ENCODE measurements at places on chromosomes 2 and 18.

- no peak for DNase-seq
Measured at GRCh38 chr2:239375278-239376061, 25.4 kb downstream of the HDAC4 start.

DNA sequence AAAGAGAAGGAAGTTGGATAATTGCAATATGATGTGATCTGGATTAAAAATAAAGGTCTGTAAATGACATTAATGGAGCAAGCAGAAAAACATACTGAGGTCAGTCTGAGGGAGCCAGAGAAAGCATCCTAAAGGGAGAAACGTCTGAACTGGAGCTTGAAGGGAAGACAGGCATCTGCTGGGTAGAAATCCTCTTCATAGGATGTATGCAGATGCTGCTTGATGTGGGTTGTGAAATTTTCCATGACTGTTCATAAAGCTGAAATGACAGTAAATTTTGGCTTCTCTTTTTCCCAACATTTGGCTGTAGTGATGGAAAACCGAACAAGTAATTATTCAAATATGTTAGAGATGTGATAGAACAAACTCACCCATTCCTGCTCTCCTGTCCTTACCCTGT, 287.6 kb downstream of the CAMKMT start:
- DNase-seq = no peak

GRCh38 chr18:57931038-57931437, 113.0 kb upstream of the NEDD4L start:
- DNase-seq = peak; percentile 68

GRCh38 chr2:224682134-224682533, 34.0 kb downstream of the CCDC195 start:
- no peak for DNase-seq

DNA sequence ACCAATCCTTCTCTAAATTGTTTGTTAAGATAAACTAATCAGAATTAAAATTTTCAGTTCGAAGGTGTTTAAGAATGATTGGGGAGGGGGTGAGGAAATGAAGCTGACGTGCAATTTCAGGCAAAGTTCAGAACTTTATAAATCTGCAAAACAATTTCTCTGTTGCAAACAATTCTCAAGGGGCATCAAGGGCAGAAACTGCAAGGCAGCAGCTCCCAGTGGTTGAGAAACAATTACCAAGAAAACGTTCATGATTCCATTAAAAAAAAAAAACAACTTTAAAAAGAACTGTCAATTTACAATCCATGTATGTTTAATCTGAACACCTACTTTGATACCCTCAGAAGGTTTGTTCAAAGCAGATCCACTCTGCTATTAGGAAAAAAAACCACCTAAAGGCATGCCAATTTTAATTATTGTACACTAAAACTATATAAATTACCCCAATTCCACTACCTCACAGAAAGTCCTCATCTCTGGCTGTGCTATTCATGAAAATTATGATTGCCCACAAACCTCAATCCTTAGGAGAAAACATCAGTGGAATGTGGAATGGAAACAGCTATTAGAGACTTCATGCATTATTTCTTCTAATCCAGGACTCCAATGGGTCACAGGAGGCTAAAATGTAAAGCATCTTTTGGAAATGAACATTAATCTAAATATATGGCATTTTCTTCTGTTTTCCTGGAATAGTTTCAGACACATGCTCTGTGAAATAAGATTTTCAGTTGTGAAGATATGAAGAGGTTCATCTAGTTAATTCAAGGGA, 119.9 kb upstream of the ACVR1C start:
- no peak for DNase-seq

- DNase-seq = no peak
Measured at GRCh38 chr2:204415406-204416181, 129.7 kb upstream of the PARD3B start.

DNA sequence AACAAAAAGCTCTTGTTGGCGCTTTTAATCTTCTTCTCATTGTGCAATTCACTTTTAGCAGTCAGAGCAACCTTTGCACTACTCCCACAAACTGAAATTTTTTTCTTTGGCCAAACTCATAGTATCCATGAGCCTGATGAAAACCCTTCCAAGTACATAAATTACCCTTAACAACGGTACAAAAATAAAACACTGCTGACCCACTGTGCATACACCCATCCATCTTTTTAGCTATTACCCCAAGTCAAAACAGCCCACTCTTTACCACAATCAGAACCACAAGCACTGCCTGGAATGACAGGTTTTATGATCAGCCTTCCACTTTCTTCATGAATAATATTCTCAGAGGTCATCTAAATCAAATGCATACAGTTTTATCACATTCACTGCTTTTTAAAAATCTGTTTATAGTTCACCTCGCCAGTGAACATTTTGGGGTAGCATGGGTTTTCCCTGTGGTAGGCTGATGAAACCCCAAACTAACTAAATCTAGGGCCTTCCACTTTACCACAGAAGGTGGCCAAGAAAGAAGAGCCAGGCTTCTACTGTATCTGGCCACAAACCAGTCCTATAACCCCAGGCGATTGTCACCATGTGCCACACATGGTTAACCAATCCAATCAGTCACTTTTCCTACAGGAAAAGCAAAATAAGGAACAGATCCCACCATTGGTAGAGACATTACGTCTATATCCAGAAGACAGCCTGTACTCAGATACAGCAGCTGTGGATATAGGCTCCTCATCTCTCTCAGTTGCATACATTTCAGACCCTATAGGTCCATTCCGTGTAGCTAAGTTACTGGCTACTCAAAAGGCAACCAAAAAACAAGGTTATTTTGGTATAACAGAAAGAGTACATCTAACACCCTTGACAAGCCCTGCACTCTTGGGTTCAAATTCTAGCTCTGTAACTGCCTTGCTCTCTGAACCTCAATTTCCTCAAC, 171.3 kb downstream of the THADA start:
- DNase-seq = no peak

DNA sequence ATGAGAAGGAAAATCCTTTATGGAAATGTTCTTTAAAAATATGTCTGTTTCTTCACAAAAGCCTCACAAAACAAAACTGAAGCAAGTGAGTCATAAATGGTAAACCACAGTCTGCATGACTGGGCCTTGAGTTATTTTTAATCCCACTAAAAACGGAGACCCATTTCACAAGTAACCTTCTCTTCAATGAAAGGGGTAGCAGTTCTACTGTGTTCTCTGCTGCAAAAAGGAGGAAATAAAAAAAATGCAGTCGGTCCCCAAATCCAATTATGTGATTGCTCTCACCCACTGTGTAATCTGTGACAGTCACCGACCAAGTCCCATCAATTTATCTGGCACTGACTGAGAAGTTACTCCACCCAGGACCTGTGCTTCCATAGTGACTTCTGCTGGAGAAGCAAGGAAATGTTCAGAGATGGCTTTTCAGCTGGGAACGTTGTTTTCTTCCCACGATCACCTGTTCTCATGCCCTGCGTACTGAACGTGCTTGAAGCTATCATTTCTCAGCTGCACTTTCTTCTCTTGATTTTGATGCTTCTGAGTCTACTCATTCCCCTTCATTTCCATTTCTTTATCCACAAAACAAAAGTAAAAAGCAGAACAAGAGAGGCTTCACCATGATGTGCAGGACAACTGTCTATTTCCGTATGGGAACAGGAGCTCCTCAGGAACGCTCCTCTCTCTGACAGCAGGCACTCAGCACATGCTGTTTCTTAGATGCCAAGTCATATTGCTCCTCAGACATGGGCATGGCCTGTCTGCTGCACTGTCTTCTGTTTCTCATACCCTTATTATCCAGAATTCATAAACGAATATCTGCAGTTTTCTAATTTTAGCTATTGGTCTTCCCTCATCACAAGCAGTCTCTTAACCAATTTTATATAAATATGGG, 80.0 kb upstream of the TMEM200C start:
- DNase-seq = no peak

GRCh38 chr2:7281231-7282201, 364.3 kb downstream of the RNF144A start:
- no peak for DNase-seq

- no peak for DNase-seq
Measured at GRCh38 chr2:33146102-33146501, 199.3 kb downstream of the LTBP1 start.

DNA sequence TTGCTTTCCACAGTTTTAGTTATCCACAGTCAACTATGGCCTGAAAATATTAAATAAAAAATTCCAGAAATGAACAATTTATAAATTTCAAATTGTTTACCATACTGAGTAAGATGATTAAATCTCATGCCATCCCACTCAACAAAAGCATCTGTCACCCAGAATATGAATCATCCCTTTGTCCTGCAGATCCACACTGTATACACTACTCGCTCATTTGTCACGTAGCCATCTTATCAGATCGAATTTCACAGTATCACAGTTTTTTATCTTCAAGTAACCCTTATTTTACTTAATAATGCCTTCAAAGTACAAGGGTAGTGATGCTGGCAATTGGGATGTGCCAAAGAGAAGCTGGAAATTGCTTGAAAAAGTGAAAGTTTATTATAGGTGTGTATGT, 291.8 kb upstream of the LRATD1 start:
- DNase-seq = no peak

DNA sequence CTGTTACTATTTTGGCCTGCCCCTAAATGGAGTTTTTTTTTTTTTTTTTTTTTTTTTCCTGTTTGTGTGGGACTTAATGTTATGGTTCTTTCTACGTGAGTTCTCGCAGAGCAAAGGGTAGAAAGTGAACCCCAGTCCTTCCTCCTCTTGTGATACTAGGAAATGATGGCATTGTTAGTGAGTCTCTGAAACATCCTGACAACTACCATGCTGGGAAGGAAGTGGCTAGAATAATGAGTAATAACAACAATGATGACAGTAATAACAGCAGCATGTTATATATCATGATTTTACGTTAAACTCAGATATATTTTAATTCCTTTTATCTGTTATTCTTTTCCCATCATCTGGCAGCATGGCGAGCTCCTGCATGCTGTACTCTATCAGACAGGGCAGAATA, 216.2 kb upstream of the LINC00305 start:
- no peak for DNase-seq

DNA sequence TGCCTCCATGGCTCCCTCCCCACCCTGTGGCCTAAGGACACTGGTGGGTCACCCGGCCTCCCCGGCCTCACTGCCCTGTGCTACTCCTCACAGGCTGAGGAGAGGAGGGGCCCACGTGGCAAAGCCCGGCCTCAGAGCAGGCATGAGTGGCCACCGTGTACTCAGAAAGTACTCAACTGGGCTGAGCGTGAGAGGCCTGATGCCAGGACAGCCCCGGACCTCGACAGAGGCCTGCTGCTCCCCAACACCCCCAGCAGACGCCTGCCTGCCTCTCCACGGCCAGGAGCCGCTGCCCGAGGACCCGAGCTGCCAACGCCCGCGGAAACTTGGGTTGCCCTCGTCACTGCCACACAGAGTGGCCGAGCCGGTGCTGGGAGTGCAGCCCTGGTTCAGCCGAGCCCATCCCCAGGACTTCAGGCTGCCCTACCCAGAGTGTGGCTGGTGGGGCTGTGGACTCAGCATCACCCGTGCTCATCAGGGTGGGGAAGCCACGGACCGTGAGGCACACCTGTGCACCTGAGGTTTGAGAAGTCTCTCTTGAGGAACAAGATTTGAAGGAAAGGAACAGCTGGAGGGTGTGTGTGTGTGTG, 59.3 kb downstream of the CENPO start:
- no peak for DNase-seq

- no peak for DNase-seq
Measured at GRCh38 chr2:201157694-201158093, 25.2 kb upstream of the CASP10 start.

DNA sequence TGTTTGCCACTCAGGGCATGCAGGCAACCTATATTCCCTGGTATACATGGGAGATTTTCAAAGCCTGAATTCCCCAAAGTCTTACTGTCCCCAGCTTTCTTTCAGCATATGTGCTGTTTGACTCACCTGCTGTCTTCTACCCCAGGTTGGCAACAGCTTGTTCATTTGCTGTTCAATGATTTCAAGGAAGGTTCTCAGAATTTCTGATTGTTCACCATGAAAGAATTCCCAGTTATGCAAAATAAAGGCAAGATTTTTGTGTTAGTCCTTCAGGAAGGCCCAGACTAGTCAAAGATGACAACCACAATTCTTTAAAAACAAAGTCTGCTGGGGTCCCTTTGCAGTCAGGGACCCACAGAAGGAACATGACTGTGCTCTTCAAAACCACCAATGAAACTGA, 1057.8 kb upstream of the CDH2 start:
- DNase-seq = no peak
